ENCODE measurements at places on chromosomes 3 and 15.

DNA sequence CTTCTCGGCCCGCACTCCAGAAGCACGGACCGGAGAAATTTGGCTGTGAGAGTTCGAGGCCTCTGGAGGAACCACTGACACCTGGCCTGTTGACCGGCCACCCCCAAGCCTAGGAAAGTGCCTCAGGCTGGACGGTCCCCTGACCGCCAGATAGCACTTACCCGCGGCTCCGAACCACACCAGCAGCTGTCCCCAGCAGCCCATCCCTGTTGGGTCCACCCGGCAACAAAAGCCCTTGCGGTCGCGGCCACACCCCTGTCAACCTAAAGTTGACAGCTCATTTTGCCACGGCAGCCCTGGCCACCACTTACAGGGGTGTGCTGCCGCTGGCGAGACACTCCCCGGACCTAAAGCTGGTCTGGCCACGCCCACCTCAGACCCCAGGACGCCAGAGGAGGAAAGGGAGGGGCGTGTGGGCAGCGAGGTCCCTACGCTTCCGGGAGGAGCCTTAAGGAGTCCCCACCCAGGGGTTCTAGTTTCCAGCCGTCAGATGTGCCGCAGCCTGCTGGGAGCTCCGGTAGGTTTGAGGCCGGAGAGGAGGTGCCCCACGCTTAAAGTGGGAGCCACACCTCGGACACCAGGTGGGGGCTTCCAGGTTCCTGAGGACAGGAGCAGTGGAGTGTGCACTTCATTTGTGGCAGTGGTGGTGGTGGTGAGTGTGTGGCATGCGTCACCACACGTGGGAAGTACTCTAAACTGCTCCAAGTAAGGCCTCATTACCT lies at the start of gene LTK:
Gene LTK, minus strand, starts transcription at position 322 of the 722 bp plus-strand sequence. Its CDS starts 118 bp downstream, at position 204.
- no peak for DNase-seq

GRCh38 chr3:145294572-145294971 lies 866.4 kb downstream of the PLOD2 start:
- DNase-seq, result no peak

DNA sequence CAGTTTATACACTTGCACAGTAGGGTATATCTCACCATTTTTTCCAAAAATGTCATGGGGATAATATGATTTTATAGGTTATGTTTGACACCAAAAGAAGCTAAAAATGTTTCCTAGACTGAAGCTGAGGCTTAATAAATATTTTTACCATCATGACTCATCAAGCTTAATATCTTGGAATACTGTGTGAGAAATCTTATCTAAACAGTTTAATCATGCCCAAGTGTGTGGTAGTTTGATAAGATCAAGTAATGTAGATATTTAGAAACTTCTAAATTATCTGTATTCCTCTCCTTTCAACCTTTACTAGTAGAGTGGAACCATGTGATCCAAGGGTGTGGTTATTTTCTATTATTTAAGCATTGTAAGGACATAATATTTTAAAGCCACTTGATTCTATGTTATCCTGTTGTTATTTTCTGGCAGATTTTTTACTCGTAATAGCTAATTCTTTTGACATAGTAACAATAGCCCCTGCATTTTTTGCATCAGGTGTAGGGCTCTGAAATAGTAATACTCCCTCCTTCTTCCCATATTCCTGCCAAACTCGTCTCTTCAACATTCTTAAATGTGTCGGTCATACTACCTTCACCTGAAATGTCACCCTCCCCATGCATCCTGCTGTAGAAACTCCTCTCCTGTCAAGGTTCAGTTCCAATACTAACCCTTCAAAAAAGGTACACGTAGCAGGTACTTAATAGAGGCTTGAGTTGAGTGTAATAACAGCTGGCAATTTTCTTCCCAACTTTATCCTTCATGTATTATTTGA lies 729.6 kb downstream of the NLGN1 start:
- DNase-seq, result no peak

GRCh38 chr15:90006217-90007075 lies 5.3 kb downstream of the ZNF710 start:
- peak; percentile 58 for DNase-seq

DNA sequence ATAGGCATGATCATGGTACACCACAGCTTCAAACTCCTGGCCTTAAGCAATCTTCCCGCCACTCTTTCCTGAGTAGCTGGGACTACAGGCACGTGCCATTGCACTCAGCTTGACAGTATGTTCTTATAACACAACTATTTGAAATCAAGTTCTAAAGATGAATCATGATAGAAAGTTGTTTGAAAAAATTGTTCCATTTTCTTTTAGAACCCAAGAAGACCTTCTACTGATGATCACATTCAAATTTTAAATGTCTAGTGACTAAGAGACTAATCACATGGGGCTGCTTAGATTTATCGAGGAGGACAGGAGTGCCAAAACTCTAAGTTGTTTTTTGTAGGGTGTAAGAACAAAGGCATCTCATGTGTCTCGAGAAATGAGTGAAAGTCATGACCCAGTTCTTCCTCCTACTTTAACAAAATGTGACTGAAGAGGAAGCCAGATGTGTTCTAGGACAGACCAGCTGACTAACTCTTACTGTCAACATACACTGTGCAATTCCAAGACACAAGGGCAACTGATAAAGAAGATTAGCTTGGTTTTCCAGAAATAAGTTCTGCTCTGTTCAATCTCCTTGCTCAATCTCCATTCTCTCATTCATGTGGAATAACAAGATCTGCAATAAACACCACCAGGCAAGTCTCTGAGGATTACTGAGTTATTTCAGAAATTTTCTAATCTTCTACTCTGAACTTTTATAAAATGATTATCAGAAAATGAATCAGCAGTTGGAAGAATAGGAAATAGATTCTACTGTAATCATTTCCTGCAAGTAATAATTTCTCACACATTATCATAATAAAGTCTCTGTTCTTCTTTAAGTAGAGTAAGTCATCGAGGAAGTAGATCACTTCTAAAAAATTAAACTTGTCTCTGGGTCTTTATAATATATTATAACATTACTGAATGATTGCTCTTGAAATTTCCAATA lies 122.6 kb upstream of the CCNL1 start:
- DNase-seq, result no peak

GRCh38 chr3:44106756-44107155 lies 134.9 kb upstream of the TOPAZ1 start:
- no peak for DNase-seq

GRCh38 chr3:154536751-154537150 lies 106.8 kb upstream of the GPR149 start:
- DNase-seq, result no peak

DNA sequence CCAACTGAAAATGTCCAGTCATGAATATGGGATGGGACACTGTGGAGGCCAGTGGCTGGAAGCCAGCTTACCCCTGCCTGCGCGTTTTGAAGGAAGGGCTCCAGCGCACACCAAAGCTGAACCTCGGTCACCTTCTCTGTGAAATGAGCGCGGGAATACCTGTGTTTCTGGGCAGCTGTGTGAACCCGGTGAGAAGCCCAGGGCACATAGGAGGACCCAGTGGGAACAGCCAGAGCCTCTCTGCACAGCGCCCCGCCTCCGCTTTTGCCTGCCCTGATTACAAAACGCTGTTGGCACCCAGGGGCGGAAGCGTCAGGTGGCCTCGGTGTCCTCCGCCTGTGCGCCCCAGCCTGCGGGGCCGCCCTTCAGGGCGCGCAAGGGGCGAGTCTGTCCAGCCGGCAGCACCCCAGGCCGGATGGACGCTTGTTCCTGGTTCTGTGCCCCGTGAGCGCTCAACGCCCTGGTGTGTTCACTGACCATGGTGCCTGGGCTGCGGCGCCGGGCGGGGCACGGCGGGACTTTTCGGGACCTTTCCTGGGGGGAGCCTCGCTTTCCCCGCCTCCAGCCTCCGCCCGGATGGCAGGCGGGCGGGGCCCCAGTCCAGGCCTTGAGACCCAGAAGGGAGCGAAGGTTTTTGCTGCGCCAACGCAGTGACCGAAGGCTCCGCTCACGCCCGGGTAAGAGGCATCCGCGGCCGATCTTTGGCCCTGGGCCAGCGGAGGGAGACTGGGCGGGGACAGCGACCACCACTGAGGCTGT lies at the start of gene SQOR:
Gene SQOR, plus strand, starts transcription at position 598 of the 759 bp plus-strand sequence. CDS start 23,895 bp downstream, outside the sequence.
- DNase-seq, result peak; percentile 77

DNA sequence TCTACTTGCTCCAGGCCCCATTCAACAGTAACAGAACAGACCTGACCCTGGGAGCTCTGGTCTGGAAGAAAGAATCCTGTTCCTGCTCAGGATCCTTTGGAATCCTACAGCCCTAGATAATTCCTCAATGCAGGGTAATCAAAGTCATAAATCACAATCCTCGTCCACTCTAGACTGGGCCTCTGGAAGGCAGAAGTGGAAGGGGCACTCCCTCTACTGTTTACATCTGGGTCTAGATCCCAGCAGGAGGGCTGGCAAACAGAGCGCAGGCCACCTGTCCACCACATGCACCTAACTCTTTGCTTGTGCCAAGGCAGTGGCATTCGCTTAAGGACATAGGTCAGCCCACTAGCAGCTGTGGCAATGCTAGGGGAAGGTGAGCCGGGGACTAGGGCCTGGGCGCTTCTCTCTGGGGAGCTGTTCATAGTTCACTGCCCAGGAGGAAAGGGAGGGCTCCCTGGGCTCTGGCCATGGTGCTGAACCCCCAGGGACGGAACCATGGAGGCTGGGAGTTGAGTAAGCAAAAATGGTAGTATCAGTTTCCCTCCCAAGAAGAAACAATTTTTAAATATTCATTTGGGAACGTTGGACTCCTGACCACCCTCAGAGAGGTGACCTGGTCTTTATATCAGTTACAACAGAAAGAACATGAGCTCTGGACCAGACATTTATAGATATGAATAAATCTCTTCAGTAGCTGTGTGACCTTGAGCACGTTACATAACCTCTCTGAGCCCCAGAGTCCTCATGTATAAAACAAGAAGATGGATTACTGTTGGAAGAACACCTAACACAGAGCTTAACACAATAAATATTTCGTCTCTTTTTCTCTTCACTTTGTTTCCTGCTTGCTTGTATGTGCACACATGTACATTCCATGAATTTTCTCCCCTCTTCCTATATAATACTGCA lies 90.2 kb downstream of the NTRK3 start:
- DNase-seq, result no peak

GRCh38 chr15:33871980-33872379 lies 96.3 kb upstream of the CHRM5 start:
- DNase-seq, result no peak

DNA sequence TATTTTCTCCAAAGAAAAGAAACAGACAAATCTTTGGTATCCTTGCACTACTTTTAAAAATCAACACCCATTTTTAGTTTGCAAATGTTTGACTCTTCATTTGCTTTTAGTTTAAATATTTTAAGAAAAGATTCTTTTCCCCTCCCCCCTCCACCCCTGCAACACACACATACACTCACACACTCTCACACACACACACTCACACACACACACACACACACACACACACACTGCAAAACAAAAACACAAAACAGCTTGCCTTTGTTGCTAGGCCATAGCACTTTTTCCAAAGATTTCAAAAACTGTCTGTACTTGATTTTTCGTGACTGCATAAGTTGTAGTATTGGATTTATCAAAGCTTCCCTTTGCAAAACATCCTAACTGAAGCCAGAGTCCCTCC lies 26.9 kb downstream of the ROBO2 start:
- DNase-seq, result no peak

DNA sequence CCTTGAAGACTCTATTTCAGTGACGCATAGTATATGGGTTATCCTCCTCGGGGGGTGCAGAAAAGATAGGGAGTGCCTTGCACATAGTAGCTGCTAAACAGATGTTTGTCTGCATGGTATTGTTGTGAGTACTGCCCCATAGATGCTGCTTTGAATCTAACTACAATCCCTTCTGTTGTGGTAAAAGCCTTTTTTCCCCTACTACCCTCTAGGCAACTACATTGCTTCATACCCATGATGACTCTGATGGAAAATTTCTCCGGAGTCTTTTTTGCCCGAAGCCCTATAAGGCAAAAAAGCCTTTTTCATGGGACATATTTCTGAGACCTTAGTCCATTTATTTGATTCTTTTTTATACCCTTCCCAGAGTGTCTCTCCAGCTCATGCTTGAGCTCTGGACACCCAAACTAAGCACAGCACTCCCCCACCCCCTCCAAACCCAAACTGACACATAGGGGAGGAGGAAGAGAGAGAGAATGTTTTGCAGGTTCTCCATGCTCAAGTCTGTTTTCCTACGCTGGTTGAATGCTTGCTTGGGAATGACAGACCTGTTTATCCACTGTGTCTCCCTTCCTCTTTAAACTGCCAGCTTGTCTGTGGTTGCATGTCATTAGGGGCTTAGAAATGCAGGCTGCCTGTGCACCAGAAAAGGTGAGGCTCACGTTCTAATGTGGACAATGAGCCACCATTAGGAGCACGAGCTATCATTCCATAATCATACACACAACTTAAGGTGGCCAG lies 52.9 kb downstream of the LRTM1 start:
- DNase-seq, result no peak

- no peak for DNase-seq
Observed at GRCh38 chr3:4417449-4417848, 49.6 kb downstream of the SUMF1 start.

DNA sequence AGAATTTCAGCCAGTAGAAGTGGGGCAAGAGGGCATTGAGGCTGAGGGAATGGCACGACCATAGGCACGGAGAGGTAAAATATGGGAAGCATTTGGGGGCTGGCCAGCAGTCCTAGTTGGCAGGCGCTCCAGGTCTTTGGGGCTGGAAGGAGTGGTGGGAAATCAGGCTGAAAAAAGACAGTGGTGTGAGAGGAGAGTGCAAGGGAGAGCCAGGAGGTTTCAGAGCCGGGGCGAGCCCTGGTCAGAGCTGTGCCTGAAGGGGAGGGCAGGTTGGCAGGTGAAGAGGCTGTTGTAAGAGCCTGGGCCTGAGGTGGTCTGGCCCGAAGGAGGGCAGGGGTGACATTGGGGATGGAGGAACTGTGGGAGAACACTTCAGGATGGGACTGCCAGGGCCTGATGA lies 1.6 kb upstream of the IDH3A start:
- DNase-seq, result no peak

Data from activated CD4-positive, alpha-beta T cell treated with anti-CD3 and anti-CD28 coated beads, Interleukin-2, Interleukin-4, amounts not matched to agents 100 ng/mL and 50 ng/mL, durations not matched to agents 16 hours and 8 hours (primary cell).